NCI-H526 treated with DMSO at 0.1 percent for 48 hours (cell line): ENCODE measurements at places on chromosomes 1 and 21.

DNA sequence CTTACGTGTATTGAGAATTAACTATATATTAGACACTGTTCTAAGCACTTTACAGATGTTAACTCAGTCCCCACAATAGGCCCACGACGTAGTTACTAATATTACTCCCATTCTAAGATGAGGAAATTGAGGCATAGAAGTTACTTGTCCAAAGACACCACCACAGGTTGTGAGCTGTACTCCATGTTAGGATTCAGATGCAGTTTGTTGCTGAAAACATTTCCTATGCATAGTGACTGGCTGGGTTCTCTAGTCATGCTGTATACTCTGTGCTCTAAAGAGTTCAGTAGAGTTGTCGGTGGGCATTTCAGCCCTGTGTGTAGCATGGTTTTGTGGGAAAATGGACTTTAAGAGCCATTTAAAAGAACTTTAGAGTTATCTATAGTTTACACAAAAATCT, 65.2 kb downstream of the GPR137B start:
- DNase-seq: no peak

DNA sequence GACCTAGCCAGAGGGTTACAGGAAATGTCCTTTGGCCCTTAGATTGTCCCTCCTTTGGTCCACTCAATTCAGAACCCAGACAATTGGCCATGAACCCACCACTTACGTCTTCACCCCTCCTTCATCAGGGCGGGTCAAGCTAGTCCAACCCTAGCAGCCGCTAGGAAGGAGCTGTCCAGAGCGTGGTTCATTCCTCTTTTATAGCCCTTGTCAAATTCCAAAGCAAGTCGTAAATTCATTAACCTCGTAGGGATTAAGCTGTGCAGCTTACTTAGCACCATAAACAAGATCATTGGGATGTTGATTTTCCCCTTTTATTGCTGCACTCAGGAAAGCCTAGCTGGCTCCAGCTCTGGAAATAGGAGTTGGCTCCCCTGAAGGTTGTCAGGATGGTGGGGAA, 90.1 kb downstream of the TMEM53 start:
- no peak for DNase-seq

DNA sequence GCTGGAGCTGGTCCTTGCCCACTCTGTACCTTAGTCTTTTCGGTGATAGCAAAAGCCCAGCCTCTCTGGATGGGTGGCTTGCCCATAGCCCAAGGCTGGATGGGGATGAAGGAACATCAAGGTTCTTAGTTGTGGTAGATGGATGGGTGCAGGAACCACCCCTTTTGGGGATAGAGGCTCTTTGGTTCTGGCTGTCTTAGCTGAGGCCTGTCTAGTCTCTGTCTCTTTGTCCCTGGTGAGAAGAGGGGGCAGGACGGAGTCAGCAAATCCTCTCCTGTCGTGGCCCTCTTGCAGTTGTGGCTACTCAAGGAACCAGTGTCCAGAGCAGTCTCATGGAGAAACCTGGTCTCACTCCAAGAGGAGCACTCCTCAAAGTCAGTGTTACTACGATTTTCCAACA, 8.5 kb downstream of the VANGL2 start:
- DNase-seq: no peak

- DNase-seq: no peak
Observed at GRCh38 chr1:75811211-75811981, 14.7 kb downstream of the MSH4 start.

- no peak for DNase-seq
Observed at GRCh38 chr1:31931593-31932225, 6.5 kb downstream of the PTP4A2 start.

GRCh38 chr1:9778905-9779304, 44.9 kb downstream of the CLSTN1 start:
- no peak for DNase-seq

DNA sequence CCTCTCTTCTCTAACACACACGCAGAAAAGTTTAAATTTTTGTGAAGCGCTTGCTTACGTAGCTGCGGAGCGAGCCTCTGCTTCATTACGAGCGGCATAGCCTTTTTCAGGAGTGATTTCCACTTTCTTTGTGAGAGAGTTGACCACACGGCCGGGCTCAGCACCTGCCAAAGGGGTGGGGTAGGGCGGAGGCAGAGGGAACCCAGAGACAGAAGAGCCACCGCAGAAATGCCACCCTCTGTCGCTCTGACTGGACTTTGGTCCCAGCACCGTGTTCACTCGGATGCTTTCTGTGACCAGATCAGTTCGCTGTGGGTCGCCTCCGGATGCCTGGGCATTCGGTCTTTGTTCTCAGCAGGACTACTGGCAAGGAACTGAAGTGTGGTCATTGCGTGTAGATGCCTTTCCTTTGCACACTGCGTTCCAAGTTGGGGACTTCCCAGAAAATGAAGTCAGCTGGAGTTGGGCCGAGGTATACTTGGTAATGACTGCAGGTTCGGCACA, 883 bp downstream of the CHODL start:
- no peak for DNase-seq

DNA sequence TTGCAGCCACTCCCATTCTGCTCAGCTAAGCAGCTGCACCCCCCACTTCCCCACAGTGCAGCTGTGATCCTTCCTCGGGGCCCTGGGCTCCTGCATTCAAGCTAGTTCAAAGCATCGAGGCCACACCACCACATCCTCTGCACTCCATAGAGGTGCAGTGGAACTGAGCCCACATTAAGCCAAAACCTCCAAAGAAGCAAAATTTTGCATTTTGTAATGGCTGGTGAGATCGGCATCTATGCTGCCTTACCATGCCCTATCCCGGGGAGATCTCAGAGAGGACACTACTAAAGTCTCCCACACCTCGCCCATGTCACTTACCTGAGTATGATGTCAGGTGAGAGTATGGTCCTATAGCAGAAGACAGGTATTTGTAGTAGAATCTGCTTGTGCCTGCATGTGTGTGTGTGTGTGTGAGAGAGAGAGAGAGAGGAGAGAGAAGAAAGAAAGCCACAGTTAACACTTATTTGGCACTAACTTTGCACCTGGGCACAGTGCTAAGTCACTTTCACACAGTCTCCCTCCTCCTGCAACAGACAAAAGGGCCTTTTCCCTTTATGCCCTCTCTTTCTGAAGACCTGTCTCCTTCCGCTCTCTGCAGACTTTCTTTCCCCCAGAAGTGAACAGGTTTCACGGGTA, 89.8 kb downstream of the KIF14 start:
- no peak for DNase-seq

GRCh38 chr1:172179918-172180317, 240.6 kb upstream of the C1orf105 start:
- no peak for DNase-seq

DNA sequence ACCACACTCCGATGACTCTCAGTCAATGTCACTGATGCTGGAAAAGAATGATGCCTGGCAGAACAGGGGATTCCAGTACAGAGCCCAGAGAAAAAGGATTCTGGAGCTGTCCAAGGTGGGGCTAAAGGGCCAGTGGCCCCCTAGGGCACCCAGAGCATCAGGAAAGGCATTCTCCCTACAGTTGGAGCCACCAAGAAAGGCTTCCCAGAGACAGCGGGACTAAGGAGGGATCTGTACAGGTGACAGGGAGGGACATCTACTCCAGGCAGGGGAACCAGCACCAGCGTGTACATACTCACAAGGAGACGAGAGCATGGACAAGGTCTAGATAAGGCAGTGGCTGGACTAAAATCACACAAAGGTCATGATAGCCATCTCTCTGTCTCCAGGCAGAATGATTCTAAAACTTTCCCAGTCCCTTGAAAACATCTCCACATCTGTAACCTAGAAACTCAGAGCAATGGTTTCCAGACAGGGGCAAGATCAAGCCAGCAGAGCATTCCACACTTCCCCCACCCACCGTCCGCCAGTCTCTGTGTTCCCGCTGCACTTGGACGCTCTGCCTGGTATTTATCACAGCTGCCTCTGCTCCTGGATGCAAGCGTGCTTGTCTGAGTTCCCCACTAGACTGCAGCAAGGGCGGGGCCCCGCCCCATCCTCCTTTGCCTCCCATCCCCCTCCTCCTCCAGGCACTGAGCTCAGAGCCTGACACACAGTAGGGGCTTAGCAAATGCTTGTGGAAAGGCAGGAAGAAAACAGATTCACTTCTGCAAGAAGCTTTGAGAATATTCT, 111.6 kb upstream of the ZC3H12A start:
- DNase-seq: no peak

GRCh38 chr21:18499761-18500376, 96.3 kb upstream of the TMPRSS15 start:
- no peak for DNase-seq

- DNase-seq: no peak
Observed at GRCh38 chr1:78540048-78540447, 49.3 kb downstream of the PTGFR start.

- peak; percentile 58 for DNase-seq
Observed at GRCh38 chr1:103514920-103515503, 10.5 kb upstream of the RNPC3 start.

DNA sequence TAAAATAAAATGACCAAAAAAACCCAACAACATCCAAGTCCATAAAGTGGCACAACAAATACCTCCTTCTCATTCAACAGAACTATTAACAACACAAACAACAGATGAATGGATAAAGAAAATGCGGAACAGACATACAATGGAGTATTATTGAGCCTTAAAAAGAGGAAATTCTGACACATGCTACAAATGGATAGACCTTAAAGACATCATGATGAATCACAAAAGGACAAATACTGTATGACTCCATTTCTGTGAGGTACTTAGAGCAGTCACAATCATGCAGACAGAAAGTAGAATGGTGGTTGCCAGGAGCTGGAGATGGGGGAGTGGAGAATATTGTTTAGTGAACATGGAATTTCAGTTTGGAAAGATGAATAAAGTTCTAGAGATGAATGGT, 42.6 kb downstream of the EYA3 start:
- DNase-seq: no peak

DNA sequence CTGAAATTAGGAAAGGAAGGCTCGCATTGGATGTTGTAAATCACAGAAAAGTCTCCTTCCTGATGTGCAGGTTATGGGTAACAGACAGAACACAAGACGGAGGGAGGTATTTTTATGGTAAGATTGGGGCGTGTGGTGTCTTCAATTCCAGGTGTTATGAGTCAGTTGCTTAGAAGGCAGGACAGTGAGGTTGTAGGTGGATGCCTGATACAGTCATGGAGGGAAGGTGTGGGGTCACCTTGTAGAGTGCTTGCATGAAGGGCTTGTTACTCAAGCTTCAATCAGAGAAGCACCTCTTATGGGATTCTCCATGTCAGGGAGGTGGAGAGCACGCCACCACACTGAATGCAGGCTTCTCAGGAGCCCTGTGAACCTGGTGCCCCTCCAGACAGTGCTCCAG, 63.1 kb downstream of the C1orf21 start:
- DNase-seq: no peak

DNA sequence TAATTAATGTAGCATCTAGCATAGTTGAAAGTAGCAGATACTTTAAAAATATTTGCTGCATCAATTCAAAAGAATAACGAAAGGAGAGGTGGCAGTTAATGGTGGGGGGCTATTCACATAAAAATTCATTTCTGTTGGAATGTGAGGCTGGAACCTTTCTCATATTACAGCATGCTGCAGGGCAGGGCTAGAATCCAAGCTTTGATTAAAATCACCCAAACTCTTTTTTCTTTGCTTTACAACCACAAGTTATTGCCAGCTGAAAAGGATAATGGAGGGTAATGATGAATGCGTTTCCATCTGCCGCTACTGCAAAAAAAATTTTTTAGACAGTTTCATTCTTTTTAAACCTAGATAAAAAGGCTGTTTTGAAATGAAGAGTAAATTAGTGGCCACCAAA, 9.8 kb downstream of the DISP1 start:
- no peak for DNase-seq

DNA sequence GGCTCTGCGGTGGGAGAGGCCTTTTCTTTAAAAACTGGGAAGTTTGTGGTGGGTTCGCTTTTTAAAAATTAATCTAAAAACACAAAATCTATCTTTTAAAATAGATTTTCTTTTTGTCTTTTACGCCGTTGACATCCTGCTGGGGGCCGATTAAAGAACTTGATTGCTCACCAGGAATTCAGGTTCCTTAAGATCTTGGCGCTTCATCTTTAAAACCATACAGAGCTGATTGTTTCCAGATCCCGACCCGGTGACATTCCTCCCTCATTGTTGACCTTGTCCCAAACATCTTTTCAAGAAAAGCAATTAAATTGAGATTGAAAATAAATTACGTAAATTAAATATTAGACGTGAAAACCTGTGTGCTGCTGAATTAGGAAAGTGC, 546 bp upstream of the ZNF697 start:
- no peak for DNase-seq

DNA sequence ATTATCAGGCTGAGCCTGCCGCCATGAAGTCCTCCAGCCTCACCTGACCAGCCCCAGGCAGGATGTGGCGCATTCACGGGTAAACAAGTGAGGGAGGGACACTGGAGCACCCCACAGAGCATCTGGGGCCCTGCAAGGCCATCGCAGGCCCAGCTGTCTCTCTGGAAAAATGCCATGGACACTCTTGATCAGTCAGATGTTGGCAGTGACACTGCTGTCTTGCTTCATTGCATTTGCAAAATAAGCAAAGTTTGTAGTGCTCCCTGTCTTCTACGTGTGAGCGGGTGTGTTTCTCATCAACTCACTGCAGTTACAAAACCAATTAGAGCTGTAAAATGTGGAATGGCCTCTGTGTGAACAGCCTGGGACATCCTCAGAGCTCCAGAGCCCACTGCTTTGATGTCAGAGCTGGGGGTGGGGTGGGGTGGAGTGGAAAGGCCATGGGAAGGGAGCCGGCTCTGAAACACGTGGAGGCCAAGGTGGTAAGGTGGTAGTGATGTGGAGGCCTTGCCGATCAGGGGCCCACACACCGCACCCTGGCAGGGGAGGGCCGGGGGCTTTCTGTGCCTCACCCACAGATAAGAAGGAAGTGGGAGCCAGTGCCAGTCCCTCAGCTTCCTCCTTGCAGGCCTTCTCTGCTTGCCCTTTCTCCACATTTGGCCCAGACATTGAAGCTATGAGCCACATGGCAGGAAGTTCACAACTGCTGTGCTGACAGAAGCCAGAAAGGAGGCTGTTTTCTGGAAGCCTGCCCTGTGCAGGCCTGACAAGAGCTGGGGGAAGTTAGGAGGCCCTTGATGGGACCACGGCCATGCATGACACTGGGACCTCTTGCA, 254.9 kb downstream of the RHOU start:
- no peak for DNase-seq

DNA sequence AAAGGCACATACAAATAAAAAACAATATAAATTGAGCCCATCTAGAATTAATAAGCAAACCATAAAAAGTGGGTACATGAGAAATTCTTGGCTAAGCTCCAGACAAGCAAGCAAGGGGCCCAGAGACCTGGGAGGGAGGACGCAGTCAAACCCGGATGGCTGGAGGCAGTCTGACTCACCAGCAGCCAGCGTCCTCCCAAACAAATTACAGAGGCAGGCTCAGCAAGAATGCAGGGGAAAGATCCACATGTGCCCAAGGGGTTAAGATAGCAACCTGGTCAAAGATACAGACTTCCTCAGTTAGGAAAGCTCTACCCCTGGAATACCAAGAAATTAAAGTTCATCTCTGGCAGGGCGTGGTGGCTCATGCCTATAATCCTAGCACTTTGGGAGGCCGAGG, 7.4 kb upstream of the TIAM1 start:
- no peak for DNase-seq

- DNase-seq: no peak
Observed at GRCh38 chr1:115115521-115116161, 26.3 kb upstream of the TSPAN2 start.
